Thymus (tissue), 14 donors: ENCODE measurements at places on chromosomes 7 and 10.

- DNase-seq = no peak
Measured at GRCh38 chr10:37948210-37948609, 28.2 kb downstream of the ZNF25 start.

DNA sequence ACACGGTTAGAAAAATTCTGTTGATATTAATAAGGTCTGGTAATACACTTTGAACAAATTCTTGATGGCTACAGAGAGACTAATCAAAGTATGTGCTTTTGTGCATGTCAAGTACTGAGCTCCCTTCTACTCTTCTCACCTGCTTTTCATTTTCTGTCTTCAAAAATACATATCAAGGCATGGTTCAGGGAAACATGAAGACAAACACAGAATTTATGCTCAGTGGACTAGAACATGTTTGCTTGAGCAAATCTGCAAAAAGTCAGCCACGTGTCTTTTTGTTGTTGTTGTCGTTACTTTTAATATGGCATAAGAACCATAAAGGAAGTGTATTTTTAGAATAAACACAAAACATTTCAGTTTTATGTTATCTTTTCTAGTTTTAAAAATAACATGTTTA is 21.9 kb downstream of the CDK13 start:
- DNase-seq = no peak

DNA sequence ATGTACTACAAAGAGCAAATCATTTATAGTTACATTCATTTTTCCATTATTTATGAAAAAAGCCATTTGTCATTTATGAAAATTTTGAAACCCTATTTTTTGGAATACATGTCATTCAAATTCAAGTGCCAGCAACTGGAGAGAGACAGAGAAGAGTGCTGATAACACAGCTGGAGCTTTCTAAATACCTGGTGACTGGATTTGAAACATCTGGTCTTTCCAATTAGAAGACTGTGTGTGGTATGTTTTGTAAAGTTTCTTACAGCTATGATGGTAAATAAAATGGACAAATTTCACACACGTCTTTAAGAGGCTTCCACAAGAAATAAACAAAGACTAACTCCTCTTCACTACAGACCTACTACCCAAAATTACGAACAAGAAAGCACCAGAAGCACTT is 56.8 kb downstream of the CHCHD3 start:
- no peak for DNase-seq

DNA sequence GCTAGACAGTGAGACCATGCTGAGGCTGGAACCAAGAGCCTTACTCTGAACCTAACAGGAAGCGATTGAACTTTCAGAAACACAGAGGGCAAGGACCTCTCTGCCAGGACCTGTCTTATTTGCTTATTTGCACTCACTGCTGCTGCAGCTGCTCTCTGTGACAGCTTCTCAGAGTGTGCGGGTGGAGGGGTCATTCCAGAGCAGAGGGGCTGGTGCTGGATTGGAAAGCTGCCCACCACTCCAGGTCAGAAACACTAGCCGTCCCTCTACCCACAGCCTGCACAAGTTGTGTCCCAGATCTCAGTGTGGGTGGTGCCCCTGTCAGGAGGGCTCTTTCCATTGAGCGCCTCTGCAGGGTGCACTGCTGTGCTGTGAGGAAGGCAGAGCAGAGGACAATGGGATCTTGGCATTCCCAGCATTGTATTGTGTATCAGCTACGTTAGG is 126.2 kb downstream of the CCNY start:
- DNase-seq = no peak

- no peak for DNase-seq
Measured at GRCh38 chr10:42428534-42428933, 209.8 kb downstream of the ZNF33B start.

DNA sequence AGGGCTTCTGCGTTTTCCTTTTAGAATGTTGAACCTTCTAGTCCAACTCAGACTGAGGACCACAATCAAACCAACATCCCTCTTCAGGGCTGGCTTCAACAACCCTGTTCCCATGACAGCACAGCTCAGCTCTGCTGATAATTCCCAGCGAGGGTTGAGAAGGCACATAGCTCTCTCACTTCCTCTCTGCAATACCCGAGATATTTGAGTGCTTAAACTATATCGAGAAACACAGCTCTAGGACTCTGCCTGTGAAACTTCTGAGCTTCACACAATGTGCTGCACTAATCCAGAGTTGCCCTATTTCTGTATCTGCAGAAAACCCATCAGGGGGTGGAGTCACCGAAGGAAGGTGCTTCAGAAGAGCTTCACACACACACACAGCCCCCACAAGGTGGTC is 1.6 kb upstream of the ADARB2 start:
- no peak for DNase-seq

DNA sequence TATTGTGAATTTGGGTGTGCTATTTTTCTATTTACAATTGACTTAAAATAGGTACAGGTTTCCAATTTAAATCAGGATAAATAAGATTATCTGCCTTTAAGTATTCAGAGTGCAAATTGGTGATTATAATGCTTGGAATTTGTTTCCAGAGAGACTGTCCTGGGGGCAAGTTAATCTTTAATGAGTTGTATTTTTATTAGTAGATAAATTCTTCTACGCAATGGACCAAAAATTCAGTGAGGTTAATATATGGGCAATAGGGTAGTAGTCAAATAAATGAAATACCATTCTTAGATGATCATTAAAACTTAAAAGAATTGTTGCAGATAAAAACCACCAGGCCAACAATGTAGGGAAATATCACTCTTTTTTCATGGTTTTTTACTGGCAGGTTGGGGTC is 3.4 kb downstream of the BICC1 start:
- DNase-seq = no peak
